ENCODE measurements at places on chromosomes 3 and 15.

DNA sequence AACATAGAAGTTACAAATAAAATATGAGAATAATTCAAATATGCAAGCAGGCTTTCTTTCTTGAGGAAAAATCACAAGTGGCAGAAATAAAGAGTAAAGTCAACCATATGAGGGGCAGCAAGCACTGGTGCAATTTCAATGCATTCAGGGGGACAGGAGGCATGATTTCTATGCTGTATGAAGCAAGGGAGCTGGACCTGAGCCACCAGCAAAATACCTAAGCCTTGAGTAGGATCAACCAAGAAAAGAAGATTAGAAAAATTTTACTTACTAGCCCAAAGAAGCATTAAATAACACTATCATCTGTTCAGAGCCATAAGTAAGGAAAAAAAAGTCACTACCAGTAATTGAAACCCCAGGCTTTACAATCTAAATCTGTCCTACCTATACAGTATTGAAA, 6.3 kb downstream of the ADGRG7 start:
- DNase-seq, result no peak

DNA sequence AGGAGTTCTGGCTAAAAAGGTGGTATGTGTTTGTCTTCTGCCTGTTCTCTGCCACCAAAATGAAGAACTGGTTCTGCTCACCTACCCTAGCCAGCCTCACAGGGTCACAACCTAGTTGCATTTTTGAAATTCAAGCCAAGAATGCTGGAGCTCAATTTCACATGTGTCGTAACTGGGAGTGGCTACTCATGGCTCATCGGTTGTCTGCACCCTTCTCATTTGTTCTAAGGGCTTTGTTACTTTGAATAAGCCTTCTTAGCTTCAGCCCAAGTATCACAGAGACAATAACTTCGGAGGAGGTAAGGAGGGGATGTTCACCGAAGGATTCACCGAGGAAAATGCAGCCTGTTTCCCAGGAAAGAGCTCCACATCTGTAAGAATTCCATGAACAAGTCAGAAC, 134.3 kb upstream of the RARB start:
- no peak for DNase-seq

DNA sequence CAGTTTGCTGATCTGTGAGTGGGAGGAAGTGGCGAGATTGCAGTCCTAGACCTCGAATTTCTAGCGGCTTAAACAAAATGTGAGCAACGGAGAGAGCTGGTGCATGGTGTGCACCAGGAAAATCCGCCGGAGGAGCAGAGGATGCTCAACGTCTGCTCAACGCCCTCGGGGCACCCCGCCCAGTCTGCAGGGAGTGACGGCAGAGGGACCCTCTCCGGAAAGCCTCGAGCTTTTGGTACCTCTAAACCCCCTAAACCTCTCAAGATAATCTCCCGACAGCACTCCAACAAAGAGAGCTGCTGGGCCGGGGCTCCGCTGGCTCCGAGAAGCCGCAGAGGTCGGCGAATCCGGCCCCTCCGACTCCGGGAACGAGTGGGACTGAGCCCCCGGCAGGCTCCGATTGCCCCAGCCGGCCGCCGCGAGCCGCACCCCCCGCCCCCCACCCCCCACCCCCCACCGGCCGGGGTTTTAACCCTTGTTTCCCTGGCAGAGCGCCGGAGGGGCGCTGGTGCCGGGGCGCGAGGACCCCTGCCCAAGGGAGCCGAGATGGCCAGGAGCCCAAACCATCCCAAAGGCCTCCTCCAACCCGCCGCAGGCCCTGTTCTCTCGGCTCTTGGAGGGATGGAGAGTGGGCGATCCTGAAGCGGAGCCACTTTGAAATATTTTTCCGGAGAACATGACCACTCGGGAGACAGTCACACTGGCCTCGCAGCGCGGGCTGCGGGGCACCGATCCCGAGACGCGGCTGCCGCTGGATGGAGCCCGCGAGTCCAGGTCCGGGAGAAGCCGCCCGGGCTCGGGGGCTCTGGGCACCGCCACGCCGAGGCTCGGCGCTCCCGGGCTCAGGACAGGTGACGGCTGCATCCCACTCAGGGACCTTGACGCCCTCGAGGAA, 1.5 kb downstream of the MEGF11 start:
- no peak for DNase-seq

- DNase-seq, result no peak
Observed at GRCh38 chr3:176208283-176208682, 989.0 kb downstream of the TBL1XR1 start.

DNA sequence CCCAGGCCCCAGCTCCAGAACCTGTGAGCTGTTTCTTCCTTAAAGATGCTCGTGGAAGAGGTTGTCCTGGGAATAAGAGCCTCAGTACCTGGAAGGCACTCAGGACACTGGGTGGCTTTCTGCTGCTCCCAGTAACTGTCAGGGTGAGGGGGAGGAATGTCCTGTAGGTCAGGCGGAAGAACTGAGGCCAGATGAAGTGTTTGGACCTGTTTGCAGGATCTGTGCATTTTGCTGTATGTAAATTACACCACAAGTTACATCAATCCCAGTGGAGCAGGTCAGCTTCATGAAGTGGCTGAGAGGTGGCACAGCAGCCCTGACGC, 27.1 kb downstream of the HDAC11 start:
- no peak for DNase-seq

GRCh38 chr3:119311081-119311925, 17.1 kb downstream of the ARHGAP31 start:
- no peak for DNase-seq

DNA sequence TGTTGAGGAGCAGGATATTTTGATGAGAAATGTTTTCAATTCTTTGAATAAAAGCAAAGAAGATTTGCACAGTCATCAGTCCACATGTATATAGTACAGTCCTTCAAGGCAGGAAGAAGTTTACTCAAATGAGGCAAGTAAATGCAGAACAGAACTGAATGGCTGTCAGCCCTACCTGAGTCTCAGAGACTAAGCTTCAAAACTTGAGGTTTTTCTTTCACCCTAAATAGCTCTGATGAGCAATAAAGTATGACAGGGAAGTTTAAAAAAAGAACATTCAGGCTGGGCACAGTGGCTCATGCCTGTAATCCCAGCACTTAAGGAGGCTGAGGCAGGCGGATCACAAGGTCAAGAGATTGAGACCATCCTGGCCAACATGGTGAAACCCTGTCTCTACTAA, 232.5 kb downstream of the SUCLG2 start:
- no peak for DNase-seq

DNA sequence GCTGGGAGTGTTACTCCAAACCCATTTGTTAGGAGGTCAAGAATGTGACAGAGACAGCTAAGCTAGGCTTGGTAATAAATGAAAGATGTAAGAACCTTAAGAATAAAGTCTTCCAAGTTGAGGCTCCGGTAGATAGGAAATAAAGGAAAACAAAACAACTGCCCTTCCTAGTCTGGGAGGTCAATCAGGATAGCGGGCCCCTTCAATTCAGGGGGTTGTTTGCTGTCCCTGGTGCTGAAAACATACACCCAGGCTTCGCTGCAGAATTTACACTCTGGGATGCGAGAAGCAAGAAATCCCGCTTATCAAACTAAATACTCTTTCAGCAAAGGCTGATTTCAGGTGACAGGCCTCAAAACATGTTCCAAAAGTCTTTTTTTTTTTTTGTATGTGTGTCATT, 393.4 kb downstream of the NTRK3 start:
- no peak for DNase-seq

DNA sequence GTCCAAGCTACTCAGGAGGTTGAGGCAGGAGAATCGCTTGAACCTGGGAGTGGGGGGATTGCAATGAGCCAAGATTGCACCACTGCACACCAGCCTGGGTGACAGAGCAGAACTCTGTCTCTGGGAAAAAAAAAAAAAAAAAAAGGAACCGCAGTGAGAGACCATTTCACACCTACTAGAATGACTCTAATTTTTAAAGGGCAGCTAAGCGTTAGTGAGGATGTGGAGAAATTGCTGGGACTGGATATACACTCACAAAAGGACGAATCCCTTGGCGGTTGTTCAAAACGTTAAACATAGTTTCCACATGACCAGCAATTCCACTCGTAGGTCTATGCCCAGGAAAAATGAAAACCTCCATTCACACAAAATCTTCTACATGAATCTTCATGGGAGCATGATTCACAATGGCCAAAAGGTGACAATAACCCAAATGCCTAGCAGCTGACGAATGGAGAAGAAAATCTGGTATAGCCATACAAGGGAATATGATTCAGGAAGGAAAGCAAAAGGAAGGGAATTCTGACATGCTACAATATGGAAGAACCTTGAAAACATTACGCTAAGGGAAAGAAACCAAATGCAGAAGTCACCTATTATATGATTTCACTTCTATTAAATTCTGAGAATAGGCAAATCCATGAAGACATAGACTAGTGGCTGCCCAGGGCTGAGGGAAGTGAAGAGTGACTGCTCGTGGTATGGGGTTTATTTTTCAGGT, 127.0 kb downstream of the CHSY1 start:
- DNase-seq, result peak; percentile 99

DNA sequence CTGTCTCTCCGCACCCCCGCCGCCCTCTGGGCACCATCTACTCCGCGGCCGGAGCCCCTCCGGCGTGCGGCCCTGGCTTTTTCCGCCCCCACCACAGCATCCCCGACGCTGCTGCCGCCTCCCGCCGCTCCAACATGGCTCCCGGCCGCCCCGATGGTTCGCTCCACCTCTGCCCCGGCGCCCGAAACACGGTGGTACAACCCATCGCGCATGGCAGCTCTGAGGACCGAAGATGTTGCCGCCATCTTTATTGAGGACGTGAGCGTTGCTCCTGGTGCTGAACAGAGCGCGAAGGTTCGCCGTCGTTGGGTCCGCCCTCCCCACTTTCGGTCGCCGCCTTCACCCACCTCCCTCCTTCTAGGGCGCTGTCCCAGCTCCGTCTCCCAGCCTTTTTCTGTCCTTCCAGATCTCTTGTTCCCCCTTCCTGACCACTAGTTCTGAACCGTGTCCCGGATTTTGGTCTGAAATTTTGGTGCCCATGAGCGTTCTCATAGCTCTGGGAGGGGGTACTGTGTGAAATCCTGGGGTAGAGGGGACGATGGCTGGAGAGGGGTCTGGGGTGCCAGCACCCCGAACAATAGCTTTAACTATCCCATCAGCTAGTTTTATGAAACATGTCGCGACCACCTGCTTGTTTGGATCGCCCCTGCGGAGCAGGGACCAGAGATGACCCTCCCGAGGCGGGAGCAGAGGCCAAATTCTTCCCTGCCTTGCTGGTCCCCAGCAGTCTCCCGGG, at the start of gene CELSR3:
Gene CELSR3 (minus strand): TSS at position 134 of the 736 bp plus-strand sequence. CDS start 252 bp downstream, outside the sequence.
- peak; percentile 84 for DNase-seq

DNA sequence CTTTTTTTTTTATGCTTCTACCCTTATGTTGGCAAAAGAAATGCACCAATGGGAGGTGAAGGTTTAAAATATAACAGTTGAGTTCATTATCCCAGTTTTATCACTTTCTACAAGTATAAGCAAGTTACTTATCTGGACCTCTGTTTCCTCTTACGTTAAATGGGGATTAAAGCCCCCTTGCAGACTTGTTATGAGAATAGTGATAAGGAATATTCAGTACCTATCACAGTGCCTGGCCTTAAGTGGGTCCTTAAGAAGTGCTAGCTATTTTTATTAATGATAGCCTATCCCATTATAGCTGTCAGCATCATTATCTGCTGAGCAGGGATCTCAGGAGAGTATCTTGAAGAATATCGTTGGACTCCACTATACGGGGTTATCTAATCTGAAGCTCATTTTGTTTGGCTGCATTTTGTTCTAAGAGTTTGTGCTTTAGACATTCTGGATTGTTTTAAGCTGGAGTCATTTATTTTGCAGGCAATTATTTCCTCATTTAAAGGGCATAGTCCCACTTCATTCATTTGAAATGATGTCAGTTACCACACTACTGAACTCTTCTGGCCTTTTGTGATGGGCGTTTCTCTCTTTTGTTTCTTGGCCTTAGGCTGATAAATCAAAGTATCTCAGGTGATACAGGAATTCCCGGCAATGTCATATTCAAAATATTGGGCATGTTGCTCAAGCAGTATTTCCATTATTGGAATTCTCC, 28.8 kb downstream of the RAB8B start:
- no peak for DNase-seq

DNA sequence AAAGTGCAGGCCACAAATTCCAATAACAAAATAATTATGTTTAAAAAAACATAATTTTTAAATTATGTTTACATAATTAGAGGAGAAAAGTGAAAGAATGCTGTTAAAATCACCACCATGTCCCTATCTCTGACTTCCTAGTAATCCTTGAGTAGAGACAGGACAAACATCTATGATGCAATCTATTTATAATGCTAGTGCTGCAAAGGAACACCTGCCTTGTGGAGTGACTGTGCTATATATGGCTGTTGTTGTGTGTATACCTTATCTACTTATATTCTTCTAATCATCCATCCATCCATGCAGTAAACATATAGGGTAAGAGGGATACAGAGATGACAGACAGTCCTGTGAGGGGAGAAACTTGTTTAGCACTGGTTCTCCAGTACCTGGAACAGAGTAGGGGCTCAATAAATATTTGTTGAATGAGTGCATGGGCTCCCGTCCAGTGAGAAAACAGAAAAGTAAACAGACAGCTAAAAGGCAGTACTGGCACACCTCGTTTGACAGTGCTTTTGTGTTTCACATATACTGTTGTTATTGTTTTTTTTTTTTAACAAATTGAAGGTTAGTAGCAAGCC, 229.3 kb upstream of the UBE2E1 start:
- no peak for DNase-seq

DNA sequence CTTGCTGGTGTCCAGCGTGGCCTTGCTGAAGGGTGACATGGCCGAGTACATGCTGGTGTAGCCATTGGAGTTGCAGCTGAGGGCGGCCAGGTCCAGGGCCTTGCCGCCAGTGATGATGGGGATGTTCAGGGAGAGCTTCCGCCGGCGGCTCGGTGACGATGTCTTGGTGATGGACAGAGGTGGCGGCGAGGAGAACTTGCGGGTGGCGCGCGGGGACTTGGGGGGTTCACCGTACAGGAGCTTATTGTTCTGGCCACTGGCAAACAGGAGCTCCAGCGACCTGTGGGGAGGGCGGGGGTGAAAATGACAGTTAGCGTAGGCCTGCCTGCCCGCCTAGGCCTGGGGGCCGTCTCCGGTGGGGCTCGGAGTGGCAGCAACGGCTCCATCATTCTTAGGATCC, 59.0 kb upstream of the CTSH start:
- no peak for DNase-seq

- no peak for DNase-seq
Observed at GRCh38 chr3:128263118-128263517, 109.8 kb downstream of the EEFSEC start.

DNA sequence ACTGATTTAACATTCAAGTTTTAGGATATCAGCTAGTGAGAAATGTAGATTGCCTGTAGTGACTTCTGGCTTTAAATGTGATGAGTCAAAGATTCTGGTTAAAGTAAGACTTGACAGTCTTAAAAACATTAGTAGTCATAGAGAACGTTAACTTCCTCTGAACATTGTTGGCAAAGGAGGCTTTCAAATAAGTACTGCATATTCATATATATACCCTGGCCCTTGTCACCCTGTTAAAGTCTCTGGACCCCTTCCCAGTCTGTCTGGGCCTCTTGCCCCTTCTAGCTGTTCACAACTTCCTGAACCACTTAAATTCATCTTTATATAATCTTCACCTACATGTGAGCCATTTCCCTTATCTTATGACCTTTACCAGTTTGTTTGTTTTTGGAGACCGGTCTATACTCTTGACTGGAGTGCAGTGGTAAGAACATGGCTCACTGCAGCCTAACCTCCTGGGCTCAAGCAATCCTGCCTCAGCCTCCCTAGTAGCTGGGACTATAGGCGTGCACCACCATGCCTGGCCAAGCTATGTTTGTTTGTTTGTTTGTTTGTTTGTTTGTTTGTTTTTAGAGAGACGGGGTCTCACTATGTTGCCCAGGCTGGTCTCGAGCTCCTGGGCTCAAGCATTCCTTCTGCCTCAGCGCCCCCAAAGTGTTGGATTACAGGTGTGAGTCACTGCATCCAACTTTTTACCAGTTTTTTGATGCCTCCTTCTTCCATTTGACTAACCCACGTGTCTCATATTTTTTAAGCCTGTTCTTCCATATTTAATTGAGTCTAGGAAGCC, 64.4 kb upstream of the CRTC3 start:
- no peak for DNase-seq
